ENCODE measurements at places on chromosomes 1 and 21. TPM values are rescaled to one million over a fixed set of nuclear protein-coding genes. Genes with fewer than 3 reads are reported as not detected.

DNA sequence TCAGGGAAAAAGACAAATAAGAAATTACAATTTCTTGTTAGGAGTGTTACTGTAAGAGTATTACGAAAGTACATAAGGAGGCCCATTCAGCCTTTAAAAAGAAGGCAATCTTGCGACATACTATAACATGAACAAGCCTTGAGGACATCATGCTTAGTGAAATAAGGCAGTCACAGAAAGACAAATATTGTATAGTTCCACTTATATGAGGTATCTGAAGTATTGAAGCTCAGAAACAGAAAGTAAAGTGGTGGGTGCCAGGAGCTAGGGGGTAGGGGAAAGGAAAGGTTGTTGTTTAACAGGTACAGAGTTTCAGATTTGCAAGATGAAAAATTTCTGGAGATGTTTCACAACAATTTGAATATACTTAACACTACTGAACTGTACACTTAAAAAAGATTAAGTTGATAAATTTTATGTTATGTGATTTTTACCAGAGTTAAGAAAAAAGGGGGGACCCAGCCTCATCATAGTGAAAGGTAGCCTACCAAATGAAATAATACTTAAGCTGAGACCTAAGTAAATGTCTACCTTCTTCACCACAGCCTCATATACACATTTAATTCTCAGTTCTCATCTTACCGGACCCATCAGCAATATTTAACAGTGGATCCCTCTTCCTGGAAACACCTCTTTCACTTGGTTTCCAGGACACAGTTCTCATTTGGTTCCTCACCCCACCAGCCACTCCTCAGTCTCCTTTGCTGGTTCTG, 19.5 kb downstream of the USP24 start:
- DNase-seq = no peak

DNA sequence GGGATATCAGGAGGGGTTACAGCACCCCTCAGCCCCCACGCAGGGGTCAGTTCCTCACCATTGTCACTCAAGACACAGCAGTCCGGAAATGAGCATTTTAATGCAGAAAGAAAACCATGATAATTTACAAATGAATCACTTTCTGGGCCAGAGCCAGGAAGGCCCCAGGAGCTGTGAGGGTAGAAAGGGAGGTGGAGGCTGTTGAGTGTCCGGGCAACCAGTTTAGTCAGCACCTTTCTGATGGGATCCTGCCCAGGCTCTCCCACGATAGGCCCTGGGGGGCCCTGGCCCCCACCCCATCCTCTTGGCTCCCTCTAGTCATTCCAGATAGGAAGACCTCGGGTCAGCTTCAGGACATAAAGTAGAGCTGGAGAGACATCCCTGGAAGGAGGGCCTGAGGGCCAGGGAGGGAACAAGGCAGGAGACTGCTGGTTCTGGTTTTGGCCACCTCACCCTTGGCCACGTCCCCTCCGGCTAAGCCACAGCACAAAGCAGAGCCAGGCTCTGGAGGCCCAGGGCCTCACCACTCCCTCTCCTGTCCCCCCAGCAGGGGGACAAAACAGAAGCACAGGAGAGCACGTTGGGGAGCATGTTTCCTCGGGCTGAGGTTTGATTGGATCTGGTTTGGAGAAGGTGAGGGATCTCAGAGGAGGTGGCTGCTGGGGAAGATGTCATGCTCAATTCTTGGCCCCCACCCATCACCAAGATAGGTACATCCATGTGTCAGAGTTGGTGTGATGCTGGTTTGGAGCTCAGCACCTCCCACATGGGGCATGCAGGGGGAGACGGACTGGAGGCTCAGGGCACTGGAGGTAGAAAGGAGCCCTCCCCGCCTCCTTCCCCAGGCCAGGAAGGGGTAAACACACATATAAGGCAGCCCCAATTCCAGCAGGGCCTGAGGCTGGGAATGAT, 20.6 kb downstream of the ETNK2 start:
- no peak for DNase-seq

GRCh38 chr1:153624965-153625611, 2.2 kb downstream of the S100A13 start:
- DNase-seq = no peak

- DNase-seq = no peak
These were observed 1063.9 kb downstream of the PLA2G4A start for GRCh38 chr1:187892683-187893039.

B3GALT2 gene
- 0.80 TPM for total RNA-seq

- DNase-seq = no peak
These were observed 13.0 kb upstream of the SAMSN1 start for GRCh38 chr21:14559102-14559501.

- DNase-seq = no peak
These were observed 7.0 kb downstream of the FBLIM1 start for GRCh38 chr1:15765495-15766194.

DPYD gene
- total RNA-seq = 11.7 TPM

ZBTB8A gene
- 6.5 TPM for total RNA-seq

DNA sequence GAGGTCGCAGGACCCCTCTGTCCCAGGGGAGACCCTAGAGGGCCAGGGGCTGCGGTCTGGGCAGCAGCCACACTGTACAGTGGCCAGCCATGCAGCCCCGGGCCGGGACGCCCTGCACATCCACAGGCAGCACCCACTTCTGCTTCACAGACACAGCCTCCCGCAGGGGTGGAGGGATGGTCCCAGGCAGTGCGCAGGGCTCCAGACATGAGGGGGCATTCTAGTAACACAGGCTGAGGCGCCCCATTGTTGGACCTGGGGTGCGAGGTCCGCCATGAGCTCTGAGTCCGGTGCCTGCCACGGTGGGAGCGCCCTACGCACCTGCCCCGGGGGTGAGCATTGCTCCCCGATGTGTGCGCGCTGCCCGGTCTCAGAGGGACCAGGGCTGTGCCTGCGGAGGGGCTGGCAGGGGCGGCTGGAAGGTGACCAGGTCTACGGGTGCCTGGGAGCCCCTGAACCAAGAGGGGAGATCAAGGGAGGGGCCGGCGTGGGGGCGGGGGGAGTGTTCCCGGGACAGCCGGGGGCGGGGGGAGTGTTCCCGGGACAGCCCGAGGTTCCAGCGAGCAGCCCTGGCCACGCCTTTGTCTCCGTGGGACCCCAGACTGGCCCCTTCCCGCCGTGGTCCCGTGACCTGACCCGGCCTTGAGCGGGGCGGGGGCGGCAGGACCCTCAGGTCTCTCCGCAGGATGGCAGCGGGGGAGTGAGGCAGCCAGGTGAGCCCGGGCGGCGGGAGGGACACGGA, 4.5 kb downstream of the MMEL1 start:
- DNase-seq = no peak
